ENCODE measurements at places on chromosomes 12 and 14.

DNA sequence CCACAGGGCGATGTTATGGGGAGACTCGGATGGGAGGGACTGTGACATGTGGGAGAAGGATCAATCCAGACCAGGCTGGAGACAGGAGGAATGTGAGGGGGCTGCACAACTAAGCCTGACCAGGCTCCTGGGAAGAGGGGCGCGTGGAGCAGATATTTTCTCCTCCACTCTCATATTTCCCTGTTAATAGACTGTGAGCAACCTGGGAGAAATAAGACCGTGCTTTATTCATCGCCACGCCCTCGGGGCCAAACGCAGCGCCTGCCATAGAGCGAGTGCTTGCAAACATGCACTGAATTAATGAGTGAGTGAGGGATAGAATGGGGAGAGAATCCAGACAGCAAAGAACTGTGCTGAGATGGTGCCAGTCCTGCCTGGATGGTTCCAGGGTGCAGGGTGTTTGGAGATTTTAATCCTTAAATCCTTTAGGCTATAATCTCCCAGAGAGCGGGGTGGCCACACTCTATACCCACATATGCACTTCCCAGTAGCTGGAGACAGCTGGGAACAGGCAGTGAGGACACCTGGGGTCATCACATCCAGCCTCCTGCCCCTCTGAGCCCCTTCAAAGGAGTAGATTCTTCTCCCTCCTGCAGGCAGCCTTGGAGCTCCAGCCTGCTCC lies 13.6 kb upstream of the FAIM2 start:
- DNase-seq = no peak

DNA sequence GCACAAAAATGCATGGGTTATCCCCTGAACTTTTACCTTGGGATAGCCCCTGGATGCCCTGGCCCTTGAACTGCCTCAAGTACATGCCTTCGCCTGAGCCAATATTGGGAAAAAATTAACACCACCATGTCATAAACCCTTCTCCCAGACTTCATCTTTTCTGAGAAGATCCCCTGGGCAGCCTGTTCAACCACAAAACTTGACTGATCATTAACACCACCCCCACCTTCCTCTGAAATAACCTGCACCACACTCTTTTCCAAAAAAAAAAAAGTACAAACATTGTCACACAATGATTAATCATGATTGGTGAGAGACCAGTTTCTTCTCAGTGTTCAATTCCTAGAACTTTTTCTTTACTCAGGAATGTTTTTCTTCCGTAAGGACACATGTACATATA lies 217.9 kb downstream of the PAX9 start:
- no peak for DNase-seq

- no peak for DNase-seq
Measured at GRCh38 chr12:109777544-109777943, 55.7 kb downstream of the TRPV4 start.

- DNase-seq = no peak
Measured at GRCh38 chr14:62934439-62934838, 110.8 kb downstream of the KCNH5 start.

DNA sequence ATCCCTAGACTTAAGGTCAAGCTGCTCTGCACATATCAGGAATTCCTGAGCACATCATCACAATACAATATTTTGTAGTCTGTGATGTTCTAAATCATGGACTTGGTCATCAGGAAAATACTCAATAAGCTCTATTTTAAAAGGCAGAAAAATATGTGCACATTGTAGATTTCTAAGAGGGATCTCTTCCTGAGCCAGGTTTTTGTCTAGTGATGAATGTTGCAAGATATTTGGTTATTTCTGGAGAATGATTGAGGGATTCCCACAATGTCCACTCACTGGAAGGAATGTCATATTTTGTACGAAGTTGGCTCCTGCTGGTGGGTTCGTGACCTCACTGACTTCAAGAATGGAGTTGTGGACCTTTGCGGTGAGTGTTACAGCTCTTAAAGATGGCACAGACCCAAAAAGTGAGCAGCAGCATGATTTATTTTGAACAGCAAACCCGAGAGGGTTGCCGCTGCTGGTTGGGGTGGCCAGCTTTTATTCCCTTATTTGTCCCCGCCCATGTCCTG lies 300.9 kb upstream of the DCN start:
- no peak for DNase-seq

GRCh38 chr14:90828642-90829487 lies 12.6 kb upstream of the TTC7B start:
- DNase-seq = no peak

- DNase-seq = peak; percentile 28
Measured at GRCh38 chr14:75088566-75089373, 19.3 kb downstream of the ZC2HC1C start.

DNA sequence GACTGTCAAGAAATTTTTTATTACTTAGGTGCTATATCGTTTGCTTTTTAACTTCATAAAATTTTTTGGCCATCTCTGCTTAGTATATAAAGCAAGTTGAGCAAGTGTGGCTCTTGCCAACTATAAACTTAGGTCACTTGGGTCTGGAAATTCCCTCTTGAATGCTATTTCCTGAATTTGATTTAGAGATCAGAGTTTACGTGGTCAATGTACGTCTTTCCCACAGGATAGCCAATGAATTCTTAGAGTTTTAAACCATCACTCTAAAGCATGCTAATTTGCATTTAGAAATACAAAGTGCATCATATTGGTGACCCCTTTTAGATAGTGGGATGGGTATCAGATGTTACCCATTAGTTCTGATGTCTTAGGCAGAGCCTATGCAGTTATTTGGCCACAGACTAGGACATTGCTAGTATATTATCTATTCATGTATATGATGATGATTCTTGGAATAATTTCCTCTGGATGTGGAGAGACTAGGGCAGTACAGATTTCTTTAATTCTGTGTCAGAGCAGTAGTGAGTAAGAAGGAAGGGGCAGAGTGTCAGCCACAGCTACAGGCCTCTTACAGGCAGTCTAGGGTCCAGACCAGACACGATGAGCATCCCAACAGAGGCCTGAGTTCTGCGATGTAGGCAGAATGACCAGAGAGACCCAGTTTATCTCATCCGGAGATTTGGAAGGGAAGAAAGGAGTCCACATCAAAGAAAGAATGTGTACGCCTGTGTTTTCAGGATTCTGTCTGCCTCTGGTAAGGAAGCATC lies 30.3 kb downstream of the SCN8A start:
- no peak for DNase-seq

DNA sequence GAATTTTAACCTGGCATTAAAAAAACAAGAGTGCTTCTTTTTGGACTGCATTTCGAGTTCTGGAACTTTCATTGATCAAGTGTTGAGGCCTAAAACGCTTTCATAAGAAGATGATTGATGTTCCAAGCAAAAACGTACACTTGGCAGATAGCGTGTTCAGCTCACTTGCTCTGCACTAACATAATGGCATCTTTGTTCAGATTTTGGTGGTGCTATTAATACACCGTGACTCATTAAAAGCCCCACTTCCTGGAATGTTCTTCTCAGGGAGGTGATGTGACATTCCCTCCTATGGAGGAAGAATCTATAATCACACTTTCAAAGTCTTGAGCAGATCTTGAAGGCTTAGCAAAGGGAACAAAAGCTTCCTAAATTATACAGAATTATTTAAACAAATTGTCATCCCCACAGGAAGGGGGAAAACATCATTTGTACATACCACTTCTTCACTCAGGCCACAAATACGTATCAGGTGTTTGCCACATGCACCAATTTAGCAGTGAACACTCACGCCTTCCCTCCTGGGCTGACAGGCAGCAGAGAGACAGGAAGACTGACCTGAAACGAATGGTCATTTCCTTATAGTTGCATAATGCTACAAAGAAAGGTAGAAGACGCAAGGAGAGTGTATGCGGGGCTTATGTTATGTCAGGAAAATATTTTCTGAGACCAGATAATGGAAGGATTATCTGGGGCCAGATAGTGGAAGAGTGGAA lies 15.4 kb downstream of the HSP90AA1 start:
- no peak for DNase-seq

GRCh38 chr12:7180685-7181084 lies 8.8 kb upstream of the PEX5 start:
- DNase-seq = no peak

DNA sequence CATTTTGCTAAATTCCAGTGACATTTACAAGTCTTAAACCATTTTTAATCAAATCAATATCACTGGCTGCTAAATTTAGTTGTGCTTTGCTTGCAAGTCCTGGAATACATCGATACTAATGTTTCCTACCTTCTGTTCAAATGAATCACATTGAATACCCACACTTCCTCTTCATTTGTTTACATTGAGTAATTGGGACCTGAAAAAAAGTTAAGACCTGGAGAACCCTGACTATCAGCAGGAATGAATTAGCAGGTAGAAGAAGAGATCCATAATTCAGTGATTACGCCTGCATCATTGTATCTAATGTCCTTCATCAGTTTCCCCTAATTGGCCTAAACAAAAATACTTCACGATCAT lies 369.3 kb downstream of the ETNK1 start:
- DNase-seq = no peak

DNA sequence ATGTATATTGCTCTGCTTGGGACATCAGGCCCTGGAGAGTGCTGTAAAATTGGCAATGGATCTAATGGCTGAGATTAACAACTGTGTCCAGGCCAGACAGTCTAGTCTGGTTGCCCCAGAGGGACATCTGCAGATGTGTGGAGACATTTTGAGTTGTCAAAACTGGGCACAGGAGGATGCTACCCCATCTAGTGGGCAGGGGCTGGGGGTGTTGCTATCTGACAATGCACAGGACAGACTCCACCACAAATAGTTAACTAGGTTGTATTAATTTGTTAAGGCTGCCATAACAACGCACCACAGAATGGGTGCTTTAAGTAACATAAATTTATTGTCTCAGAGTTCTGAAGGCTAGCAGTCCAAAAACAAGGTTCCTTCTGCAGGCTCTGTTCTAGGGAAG lies 302.5 kb upstream of the AMIGO2 start:
- no peak for DNase-seq

DNA sequence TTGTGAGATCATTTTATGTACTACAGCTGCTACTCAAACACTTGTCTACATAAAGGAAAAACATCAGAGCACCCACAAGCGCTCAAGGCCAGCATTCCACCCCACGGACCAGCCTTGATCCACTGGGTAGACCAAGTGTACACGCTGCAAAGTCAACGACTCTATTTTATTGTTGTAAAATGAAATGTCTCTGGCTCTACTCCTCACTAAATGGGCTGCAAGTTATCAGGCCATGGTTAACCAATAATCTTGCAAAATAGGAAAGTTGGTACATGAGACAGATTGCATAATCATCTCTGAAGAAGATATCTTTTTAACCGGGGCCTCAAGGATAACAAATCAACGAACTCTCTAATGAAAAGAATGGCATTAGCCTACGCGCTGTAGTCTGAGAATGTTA lies 69.9 kb upstream of the FOXN3 start:
- DNase-seq = no peak

GRCh38 chr14:68306265-68306933 lies 486.5 kb downstream of the ZFP36L1 start:
- DNase-seq = no peak

GRCh38 chr14:25215607-25216006 lies 165.7 kb upstream of the STXBP6 start:
- no peak for DNase-seq

DNA sequence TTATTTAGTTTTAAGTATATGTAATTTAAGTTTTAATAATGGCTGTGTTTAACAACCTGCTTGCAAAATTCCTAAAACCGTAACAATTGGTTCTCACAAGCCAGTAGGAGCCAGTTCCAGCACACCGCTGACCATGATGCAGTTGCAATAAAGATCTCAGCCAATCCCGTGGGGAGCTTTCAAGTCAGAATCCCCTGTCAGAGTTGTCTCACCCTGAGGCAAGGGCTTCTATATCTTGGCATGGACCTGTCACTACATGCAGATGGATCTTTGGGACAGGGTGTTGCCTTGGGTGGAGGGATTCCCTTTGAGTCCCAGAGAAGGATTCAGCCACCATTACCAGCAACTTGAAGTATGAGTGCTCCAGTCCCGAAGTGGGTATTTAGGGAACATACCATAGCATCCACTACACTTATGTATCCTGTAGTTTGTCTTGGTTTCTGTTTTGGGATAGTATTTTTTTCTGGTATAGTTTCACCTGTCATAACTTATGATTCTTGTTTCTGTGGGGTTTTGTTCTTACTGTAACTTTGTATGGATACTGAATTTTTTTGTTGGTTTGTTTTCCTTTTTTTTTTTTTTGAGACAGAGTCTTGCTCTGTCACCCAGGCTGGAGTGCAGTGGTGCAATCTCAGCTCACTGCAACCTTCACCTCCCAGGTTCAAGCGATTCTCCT lies 30.1 kb upstream of the LIMA1 start:
- DNase-seq = no peak

DNA sequence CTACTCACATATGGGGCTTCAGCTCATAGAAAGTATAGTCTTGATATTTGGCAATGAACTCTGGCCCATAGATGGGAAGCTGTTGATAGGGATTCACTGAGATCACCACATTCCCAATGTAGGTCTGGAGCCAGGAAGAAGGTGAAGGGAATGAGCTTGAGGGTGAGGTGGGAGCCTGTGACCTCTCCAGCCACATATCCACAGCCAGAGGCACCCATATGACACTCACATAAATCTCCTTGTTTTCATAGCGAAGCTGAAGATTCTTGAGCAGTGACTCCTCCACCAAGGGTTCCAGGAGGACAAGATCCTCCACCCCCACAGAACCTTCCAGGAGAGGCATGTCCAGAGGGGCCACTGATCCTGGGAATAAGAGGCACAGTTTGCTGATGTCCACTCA lies 1.9 kb downstream of the MYO1A start:
- no peak for DNase-seq

DNA sequence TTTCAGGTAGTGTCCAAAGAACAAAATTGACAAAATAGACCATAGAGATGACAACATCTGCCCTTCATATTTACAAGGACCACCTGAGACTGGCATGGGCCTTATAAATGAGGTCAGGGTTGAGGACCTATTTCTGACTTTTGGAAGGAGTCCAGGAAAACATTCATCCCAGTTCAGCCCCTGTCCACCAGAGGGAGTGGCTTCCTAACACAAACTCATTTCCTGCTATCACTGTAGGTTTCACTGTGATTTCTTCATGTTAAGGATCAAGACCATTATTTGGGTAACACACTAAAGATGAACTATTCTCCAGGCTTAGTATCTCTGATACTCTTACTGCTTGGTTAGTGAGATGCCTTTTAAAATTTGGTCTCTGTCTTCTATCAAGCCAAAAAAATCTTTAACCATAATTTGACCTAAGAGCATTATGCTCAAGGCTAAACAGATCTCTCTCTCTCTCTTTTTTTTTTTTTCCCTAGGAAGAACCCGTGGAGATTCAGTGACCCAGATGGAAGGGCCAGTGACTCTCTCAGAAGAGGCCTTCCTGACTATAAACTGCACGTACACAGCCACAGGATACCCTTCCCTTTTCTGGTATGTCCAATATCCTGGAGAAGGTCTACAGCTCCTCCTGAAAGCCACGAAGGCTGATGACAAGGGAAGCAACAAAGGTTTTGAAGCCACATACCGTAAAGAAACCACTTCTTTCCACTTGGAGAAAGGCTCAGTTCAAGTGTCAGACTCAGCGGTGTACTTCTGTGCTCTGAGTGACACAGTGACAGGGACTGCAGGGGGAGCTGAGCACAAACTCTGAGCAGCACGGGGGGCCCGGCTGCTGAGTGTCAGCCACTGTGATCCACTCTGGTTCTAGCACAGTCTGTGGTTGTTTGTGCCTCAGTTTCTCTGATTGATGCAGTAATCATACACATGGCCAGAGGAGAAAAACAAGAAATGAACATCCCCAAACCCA lies 267.6 kb upstream of the OR4E1 start:
- peak; percentile 20 for DNase-seq

Data from NCI-H1930 (cell line).